Astrocyte (in vitro differentiated cells and primary cell): ENCODE measurements at places on chromosomes 5 and 9. TPM values are rescaled to one million over a fixed set of nuclear protein-coding genes. Genes with fewer than 3 reads are reported as not detected.

- no peak for DNase-seq
These were observed 103.7 kb downstream of the ARHGAP26 start for GRCh38 chr5:142873831-142874230.

DNA sequence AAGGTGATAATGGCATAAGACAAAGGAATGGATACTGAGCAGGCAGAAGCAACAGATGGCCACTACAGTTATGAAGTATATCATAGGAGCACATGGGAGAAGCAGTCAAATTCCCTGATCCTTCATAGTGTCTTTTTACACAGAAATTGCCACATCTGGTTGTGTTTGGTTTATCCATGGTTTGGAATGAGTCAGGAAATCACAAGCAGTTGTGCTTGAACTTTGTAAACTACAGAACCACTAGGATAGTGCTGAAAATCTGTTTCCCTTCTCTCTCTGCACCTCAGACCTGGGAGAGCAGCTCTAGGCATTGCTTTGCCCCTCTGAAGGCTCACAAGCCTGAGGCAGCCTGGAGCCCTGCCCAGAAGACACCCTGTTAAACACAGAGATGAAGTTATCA is 134.0 kb downstream of the DMRT2 start:
- no peak for DNase-seq

GRCh38 chr5:149416987-149417710 is 38.1 kb upstream of the IL17B start:
- no peak for DNase-seq

IL33 gene
- not detected in 2 replicates for total RNA-seq

C9orf50 gene
- total RNA-seq, result 0.41 TPM in 1 of 2 replicates, not detected in the other
